RWPE1 (cell line): ENCODE measurements at places on chromosomes 7 and 10.
A peak's percentile ranks its signal among the peaks of the same experiment; 100 is the strongest.

DNA sequence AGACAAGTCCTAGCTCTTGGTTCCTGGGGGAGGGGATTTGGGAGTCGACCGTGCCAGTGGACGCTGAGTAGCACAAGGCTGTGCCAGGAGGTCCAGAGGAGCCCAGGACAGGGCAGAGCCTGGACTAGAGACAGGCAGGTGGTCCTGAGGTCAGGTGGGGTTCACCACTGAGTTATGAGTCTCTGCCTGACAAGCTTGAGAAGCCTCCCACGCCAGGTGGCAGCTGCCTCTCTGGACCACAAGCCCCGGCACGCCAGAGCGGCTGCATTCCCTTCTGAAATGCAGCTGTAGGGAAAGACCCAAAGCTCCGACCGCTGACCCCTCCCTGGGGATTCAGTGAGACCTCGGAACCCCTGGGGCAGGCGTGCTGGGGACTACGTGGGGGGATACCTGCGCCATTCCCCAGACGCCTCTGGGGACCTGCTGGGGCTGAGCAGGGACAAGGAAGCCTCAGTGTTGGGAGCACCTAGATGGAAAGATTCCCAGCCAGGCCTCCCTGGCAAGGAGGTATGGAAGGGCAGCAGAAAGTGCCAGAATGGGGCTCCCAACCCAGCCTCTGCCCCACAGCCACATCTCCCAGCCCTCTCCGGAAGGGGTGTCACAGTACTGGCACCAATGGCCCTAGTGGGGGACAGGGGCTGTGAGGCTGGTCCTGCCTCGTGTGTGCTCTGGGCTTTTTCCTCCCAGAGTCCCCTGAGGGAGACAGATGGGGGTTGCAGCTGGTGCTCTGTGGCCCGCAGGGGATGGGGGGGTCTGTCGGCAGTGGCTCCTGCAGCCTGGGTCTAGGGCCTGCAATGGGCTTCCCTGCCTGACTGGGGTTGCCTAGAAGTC, 29.0 kb downstream of the PDGFA start:
- DNase-seq: no peak

DNA sequence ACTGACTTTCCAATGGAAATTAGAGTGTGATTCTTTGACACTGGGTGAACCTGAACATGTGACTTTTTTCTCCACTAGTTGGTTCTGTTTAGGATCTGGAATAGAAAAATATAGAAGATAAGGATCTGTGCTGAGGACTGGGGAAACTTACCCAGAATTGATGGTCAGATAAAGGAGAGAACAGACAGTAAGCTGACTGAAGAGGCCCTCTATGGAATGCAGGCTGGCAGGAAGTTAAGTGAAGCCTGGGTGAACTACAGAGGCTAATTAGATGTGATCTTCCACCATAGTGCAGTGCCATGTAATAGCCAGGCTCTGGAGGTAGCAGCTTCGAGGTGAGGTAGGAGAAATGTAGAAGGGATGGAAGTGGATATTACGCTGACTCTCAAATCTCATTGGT, 455.3 kb downstream of the PLXDC2 start:
- DNase-seq: no peak

GRCh38 chr10:132961420-132961786, 19.0 kb upstream of the CFAP46 start:
- DNase-seq: no peak

DNA sequence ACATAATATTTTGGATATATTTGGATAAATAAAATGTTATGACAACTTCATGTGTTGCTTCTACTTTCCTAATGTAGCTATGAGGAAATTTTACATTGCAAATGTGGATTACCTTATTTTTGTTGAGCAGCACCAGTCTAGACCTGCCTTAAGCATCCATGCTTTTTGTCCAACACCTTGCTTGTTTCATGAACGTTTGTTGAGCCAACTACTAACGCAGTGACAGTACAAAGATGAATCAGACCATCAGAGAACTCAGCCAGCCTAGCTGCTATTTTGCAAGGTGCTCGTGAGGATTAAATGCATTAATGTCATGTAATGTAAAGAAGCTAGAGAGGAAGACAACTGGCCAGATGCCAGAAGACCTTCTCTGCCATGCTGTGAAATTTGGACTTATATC, 1.1 kb upstream of the ZC3HAV1L start:
- DNase-seq: no peak

- no peak for DNase-seq
Observed at GRCh38 chr10:87974130-87974529, 110.7 kb downstream of the PTEN start.

DNA sequence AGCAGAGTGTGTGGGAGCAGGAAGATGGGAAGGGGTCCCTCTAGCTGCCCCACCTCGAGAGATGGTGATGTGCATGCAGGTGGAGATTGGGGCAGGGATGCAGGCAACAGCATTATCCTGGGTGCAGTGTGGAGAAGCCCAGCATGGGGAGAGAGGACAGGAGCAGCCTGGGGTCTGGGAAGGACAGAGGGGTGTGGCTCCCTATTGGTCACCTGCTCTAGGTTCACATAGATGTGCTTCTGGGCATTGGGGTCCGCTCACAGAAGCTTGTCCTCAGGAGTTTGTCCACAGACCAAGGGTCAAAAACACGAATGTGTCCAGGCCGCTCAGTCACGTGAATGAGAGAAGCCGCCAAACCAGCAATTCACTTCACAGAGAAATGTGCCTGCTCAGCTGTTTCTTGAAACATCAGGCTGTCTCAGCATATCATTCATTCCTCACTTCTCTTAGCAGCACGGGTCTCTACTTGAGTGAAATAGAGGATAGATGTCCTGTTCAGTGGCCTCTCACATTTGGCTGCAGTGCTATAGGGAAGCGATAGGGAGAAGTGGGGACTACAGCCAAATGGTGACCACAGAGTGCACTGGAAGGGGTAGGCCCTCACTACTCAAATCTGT, 11.5 kb upstream of the SLC29A3 start:
- DNase-seq: no peak

DNA sequence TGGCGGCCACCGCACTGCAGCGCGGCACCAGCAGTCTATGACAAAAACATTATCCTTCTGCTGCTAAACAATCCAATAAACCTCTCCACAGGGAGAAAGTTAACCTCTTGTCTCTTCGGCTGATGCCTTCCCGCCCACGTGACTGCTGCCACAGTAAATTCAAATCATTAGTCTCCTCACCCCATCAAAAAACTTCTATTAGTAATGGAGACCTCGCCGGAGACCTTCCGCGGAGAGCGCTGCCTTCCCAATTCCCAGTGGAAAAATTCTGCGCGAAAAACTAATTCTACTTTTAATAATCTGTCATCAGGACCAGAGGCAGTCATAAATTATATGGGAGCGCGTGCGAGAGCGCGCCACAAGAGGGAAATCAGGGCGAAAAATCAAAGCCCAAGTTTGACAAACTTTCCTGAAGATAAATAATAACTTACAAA, 90.0 kb upstream of the PAX2 start:
- DNase-seq: no peak

- DNase-seq: no peak
Observed at GRCh38 chr10:70914316-70914864, 26.0 kb upstream of the PCBD1 start.

DNA sequence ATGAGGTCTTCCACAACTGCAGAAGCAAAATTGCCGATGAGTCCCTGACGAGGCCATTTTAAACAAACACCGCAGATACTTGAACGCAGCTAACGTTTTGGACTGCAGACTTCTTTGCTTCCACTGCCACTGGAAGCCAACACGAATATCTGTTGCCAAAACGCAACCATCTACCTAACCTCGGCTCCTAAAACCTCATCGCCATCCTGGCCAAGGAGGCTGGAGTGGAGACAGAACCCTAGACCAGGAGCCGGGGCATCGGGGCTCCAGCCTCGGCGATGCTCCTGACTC, 493 bp downstream of the WDR91 start:
- DNase-seq: no peak

GRCh38 chr10:70596860-70597809, 5.4 kb downstream of the PRF1 start:
- peak; percentile 34 for DNase-seq

GRCh38 chr7:1384113-1384415, 75.2 kb downstream of the MICALL2 start:
- no peak for DNase-seq

DNA sequence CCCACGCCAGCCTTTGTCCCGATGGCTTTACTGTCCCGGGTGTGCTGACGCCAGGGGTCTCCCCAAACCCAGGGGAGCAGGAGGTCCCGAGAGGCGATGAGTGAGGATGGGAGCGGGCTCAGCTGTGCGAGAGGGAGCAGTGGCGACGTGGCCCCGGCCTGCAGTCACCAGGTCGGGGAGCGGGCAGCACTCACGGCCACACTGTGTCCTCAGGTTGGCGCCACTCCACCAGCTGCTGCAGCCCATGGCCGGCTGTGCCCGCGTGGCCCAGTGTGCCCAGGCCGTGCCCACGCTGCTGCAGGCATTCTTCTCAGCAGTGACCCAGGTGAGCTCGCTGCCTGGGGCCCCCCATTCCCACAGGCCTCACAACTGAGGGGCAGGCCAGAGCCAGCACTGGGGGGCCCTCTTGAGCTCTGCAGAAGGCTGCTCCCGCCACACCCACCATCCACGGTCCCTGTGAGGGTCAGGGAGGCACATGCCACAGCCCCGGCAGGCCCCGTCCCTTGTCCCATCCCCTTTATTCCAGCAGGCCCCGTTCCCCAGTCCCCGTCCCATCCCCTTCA, 13.3 kb downstream of the AP5Z1 start:
- DNase-seq: no peak

DNA sequence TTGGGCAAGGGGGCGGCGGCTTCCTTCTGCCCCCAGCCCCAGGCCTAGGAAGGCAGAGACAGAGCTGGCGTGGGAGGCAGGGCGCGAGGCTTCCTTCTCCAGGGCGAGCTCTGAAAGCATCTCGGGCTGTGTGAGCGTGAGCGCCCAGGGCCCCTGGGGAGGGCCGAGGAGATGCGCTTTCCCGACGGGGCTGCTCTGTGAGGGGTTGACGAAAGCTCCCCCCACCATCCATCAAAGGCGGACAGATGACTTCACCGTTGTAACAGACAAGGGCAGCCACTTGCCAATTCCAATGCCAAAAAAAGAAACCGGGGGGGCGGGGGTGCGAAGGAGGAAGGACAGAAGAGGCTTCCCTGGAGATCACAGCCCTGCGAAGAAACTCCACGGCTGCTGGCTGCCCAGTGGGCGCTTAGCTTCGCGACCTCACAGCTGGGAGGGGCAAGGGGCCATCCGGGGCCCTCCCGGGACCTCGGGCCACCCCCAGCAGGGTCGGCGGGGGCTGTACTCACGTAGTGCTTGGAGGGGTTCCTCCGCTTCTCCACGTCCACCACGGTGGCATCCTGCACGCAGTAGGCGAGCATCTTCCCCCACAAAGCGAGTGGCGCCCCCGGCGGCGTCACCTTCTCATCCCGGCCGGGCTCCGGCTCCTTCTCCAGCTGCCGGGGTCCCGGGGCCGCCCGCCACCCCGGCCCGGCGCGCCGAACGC, 537 bp downstream of the SH3PXD2A start:
- peak; percentile 54 for DNase-seq

- DNase-seq: no peak
Observed at GRCh38 chr7:139681463-139681755, 96.4 kb downstream of the HIPK2 start.

- DNase-seq: no peak
Observed at GRCh38 chr10:76324283-76324682, 892.9 kb downstream of the LRMDA start.

- no peak for DNase-seq
Observed at GRCh38 chr7:76281006-76281705, 21.3 kb upstream of the HSPB1 start.

DNA sequence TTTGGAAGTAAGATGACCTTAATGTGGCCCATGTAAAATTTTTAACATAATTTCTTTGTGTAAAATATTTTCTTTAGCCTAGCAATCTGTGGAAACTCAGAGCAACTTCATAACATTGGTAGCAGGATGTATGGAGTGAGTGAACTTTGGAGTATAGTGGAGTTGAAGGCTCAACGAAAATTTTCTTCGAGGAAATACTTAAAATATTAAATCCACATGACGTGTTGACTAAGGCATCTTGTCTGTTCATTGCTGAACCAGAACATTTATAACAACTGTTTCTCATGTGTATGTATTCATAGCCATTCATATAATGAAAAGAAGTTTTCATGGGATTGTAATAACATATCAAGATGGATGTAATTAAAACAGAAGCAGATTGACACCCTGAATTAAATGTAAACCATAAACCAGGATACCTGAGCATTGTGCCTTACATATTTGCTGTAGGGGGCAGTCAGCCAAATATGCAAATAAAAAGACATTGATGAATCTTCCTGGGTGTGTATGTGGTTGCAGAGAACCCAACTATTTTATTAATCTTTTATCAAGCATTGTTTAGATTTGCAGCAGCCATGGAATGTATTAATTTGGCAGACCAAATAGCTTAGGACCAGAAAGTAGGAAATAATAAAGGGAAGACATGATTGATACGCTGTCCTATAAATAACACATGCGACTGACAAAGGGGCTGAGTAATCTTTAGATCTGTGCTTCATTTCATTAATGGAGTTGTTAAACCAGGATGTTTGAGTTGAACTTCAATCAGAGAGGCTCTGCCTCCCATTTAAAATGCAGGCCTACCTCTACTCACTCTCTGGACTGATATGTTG, 11.5 kb downstream of the AUTS2 start:
- no peak for DNase-seq

GRCh38 chr7:130732980-130733930, 752 bp downstream of the KLF14 start:
- peak; percentile 17 for DNase-seq

DNA sequence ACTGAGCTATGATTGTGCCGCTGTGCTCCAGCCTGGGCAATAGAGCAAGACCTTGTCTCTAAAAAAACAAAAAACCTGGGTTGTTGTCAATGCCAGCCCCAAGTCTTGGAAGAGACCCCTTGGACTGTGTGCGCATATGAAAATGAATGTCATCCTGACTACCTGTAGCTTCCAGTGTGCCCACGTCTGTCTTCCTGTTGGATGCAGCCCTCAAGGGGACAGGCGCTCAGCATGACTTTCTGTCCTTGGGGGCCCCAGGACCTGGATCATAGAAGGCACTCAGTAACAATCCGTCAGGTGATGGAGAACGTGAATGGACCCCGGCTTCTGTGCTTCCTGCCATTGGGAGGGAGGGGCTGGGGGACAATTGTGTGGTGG, 9.0 kb downstream of the PRF1 start:
- DNase-seq: no peak

DNA sequence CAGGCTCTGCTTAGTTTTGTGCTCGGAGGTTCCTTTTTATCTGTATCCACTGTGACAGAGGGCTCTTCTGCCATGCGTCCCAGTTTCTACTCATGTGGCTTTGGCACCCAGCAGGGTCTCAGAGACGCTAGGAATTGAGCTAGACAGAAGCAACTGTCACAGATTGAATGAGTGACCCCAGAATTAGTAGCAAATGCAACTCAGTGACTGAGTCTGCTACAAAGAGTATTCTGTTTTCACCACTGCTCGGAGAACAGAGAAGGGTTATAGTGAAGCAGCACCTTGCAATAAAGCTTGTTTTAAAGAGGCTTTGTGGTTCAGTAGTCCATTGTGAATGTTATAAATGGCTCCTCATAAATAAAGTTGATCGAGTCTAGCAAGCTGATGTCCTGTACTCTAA, 113.2 kb downstream of the DNAH11 start:
- DNase-seq: no peak
